K562 (cell line): ENCODE measurements at places on chromosomes 11 and 22.

- DNase-seq, result peak; percentile 31
Measured at GRCh38 chr11:110433393-110434333, 3.9 kb downstream of the FDX1 start.

- no peak for DNase-seq
Measured at GRCh38 chr11:57598831-57599155, 1.3 kb downstream of the SERPING1 start.

DNA sequence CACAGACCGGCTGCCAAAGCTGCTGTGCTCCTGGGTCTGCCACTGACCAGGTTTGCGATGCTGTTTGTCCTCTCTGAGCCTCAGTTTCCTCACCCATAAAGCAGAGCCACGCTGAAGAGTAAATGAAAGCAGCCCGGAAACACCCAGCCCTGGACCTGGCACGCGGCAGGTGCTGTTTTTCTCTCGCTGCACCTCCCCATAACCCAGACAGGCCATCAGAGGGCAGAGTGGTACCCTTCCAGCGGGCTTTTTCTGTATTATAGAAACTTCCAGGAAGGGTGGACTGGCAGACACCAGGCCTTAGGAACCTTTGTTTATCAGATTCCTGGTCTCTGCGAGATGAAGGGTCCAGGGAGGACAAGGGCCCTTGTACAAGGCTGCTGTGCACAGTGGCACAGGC lies 17.9 kb upstream of the FGF19 start:
- DNase-seq, result no peak

DNA sequence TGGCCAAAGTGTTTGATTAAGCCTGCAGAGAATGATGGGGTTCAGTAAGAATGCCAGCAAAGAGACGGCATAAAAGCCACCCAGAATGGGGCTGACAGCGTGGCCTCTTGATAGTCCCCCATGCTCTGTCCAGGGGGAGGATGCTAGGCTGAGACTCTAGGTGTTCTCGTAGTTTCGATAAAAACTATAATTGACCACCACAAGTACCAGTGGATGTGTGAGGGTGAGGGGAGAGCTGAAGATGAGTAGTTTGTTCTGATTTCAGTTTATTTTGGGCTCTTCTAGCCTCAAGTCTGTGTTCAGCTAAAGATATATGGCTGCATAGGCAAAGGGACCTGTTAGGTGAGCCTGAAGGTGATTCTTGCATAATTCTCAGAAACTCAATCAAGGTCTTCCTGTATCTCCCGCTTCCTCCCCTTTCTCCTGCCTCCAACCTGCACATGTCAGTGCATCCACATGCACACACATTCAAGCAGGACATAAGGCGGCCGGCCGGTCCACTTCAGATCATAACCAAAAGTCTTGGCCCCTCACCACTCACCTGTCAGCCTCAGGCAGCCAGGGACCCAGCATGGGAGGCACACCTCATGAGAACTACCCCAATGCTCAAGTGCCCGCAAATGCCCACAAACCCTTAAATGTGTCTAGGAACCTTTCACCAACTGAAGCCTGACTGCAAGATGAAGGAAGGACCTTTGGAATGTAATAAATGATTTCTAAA lies 31.2 kb downstream of the FLI1 start:
- DNase-seq, result no peak

DNA sequence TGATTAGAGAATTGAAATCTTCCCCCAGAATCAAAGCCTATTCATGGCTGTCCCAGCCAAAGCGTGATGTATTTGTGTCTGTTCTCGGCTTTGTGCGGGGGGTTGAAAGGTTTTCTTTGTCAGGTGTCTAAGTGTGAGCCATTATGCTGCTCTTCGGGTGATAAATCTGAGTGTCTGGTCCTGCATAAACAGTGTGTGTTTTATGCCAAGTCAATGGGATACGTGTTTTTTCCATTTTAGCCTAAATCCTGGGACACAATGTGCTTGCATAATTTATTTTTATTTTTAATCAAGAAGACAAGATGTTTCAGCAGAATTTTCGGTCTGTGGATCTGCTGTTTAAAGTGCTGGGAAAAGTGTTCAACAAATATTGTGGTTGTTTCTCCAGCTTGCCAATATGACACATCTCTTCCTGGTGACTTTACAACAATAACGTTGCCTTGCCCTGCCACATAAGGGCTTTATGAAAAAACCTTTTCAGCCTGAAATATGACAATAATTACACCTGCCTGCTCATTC lies 267.8 kb downstream of the TBC1D22A start:
- DNase-seq, result no peak

GRCh38 chr11:57547854-57548377 lies 10.5 kb downstream of the SMTNL1 start:
- no peak for DNase-seq

GRCh38 chr11:113273720-113274119 lies 40.7 kb upstream of the TTC12 start:
- no peak for DNase-seq

DNA sequence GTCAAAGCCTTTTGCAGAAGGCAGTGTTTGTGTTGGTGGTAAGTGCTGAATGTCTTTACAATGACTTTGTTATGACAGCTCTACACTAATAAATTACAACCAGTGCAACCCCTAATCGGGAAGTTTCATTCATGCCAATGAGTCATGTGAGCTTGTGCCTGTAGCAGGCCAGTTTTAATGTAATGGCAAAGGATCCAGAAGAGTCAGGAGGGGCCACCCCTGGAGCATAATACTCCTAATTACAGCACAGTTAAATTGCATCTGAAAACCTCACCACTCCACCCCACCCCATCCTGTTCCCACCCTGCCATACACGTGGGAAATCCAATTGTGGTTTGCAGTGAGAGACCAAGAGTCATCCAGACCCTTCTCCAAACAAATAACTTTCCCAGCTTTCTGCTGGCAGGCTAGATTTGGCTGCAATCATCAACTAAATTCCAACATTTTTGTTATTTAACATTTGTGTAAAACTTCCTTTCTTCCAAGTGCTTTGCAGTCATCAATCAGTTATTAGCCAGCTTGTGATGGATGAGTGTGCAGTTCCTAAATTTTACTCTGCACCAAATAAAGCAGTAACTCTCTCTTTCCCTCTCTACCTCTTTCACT lies 277.3 kb upstream of the FAT3 start:
- no peak for DNase-seq

DNA sequence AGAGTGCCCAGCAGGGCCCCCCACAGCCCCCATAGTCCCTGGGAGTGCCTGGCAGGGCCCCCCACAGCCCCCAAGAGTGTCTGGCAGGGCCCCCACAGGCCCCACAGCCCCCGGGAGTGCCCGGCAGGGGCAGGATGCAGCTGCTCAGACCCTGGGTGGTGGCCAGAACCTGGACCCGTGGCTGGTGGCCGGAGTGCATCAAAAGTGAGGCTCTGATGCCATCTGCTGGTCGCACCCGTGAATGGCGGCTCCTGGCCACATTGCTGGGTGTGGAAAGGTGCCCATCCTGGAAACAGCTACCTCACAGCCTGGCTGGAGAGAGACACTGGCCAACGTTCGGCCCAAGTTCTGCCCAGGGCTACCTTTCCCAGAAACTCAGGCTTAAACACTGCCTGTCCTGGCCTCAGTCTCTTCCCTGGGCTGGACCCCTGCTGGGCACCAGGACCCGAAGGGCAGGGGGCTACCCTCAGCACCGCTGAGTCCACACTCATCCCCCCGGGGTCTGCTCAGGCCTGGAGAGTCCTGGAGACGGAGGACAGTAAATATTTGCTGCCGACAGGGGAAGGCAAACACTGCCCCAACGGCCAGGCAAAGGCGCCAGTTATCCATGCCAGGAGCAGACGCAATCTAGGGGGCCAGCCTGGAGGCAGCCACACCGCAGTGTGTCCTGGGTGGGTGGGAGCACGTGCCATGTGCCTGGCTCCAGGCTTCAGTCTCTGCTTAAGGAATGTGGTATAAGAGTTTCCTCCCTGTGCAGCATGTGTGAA lies 4.4 kb downstream of the INS start:
- peak; percentile 79 for DNase-seq

GRCh38 chr11:93646399-93646798 lies 15.1 kb upstream of the CEP295 start:
- no peak for DNase-seq

- no peak for DNase-seq
Measured at GRCh38 chr11:61757213-61757862, 4.9 kb downstream of the MYRF start.

DNA sequence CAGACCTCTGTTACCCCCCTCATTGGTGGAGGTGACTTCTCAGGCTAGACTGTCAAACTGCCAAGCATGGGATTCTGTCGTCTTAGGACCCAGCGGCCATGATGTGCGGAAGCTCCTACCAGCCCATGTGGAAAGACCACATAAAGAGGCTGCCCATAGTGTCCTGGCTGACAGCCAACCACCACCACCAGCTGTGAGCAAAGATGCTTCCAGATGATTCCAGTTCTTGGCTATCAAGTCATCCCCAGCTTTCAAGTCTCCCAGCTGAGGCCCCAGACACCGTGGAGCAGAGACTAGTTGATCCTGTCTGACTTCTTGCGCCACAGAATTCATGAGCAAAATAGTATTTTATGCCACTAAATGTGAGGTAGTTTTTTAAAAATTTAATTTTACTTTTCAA lies 32.9 kb downstream of the SCUBE1 start:
- DNase-seq, result peak; percentile 27

- no peak for DNase-seq
Measured at GRCh38 chr11:120197977-120198376, 12.9 kb upstream of the OAF start.

GRCh38 chr22:38834215-38834953 lies 9.4 kb downstream of the NPTXR start:
- no peak for DNase-seq

DNA sequence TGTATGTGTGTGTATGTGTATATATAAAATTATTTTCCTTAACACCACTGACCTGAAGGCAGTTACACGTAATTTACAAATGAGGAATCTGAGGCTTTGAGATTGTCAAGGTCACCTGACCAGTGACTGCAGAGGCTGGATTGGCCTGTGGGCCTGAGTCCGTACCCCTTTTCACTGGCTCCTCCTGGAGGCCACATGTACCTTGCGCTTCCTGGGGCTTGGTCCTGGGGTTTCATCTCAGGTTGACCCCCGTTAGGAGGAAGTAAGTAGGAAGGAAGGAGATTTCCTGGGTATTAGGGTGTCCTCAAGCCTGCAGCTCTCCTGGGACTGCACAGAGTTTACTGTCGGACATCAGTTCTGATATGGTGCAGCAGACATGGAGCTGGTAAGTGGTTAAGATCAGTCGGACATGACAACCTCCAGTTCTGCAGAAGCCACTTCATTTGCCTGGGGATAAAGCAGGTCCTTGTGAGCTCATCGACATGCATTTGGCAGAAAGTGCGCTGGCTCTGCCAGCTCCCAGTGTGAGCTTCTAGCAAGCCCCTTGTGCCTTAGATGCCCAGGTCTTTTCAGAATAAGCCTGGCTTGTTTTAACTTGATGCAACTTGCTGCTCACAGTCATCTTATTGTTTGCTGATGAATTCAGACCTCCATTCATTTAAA lies 36.6 kb downstream of the ST3GAL4 start:
- peak; percentile 35 for DNase-seq

DNA sequence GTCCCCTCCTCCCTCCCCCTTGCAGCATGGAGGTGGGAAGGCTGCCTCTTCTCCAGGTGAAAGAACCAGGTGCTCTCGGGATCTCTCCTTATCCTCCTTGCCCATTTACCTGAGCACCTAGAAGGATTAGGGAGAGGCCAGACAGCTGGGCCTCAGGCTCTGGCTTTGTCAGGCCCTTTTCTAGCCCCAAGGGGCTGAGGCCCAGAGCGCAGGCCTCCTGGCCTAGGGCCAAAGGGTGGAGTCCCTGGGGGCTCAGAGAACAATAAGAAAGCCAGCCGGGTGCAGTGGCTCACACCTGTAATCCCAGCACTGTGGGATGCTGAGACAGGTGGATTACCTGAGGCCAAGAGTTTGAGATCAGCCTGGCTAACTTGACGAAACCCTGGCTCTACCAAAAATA lies 5.4 kb upstream of the TTLL1 start:
- no peak for DNase-seq

DNA sequence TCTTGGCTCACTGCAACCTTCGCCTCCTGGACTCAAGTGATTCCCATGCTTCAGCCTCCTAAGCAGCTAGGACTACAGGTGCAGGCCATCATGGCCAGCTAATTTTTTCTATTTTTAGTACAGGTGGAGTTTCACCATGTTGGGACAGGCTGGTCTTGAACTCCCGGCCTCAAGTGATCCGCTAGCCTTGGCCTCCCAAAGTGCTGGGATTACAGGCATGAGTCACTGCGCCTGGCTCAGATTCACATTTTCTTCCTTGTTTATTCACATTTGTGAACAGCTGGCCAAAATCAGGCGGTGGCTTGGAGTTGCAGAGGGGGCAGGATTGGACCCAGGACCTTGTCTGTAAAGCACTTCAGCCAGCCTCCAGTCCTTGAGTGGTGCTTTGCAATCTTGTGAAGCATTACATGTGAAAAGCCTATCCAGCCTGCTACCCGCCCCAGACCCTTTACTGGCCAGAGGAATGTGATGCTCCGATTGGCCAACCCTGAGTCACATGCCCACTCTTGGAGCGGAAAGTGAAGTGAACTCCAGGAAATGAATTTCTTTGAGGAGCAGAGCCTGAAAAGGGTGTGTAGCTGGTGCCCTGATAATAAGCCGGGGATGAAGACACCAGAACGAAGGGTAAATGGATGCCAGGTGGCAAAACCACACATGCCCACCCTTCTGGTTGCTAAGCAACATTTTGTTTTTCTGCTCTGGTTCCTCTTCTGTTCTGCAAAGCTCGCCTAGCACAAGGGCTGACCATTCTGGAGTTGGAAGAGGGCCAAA lies 62.6 kb upstream of the PTPRJ start:
- DNase-seq, result peak; percentile 89

DNA sequence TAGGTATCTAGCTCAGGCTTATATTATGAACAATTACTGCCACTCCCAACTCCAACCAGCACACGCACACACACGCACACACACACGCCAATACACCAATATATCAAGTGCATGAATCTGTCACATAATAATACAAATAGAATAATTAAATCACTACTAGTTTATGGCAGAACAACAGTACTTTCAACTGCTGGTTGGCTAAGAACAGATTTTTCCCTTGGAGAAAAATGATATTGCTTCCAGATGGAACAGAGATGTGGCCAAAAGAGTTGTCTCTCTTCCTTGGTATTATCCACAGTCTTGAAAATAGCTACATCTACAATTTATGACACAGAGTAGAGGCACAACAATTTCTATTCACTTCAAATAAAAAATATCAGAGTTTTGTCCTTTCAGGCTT lies 538.3 kb upstream of the FAT3 start:
- no peak for DNase-seq

- DNase-seq, result no peak
Measured at GRCh38 chr22:50002791-50003190, 9.8 kb downstream of the IL17REL start.

DNA sequence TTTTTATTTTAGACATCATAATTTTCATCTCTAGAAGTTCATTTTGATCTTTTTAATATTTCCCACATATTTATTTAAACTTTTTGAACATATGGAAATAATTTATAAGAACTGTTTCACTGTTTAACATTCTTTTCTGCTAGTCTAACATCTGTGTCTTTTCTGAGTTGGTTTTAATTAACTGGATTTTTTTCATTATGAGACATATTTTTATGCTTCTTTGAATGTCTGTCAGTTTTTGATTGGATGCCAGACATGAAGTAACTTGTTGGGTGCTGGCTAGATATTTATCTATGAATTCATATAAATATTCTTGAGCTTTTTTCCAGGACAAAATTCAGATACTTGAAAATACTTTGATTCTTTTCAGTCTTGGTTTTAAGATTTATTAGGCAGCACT lies 317.8 kb upstream of the NCAM1 start:
- DNase-seq, result no peak
